Upper lobe of right lung (tissue), 1 donor: ENCODE measurements at places on chromosomes 2 and 18.

GRCh38 chr18:44098551-44099098 is 582.1 kb upstream of the SETBP1 start:
- no peak for DNase-seq

DNA sequence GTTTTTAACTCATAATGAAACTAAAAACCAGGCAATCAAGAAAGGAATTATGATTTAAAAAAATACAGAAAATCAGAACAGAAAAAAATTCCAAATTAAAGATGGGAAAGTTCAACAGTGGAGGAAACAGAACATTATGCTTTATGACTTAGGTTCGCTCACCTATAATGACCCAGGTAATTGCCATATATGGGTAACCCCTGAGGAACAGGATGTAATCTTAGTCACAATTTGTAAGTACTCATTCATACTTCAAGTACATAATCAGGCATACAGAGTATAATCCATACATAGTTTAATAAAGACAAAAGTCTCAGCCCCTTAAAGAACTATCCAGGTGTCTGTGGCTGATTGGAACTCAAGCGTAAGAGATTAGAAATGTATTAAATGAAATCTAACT is 159.6 kb downstream of the AFF3 start:
- DNase-seq, result no peak

GRCh38 chr18:60188958-60189357 is 183.6 kb downstream of the MC4R start:
- DNase-seq, result no peak

DNA sequence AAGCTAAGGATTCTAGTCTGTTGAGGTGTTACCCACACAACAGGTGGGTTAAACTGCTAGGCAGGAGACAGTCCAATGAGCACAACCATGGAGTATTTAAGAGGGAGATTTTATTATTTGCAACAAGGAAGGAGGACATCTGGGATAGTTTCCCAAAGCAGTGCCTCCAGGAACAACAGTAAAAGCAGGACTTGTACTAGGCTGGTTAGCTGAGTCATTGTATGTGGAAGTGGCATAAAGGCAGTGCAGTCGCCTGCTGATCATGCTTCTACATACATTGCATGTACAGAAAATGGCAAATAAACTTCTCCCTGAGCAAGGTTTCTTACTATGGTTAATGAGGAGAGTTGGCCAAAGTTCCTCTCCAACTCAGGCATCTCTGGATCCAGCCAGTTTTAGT is 46.1 kb upstream of the CYTIP start:
- DNase-seq, result no peak

- DNase-seq, result no peak
Observed at GRCh38 chr2:136990316-136990715, 225.0 kb downstream of the THSD7B start.

GRCh38 chr18:2642771-2643170 is 12.8 kb upstream of the SMCHD1 start:
- no peak for DNase-seq

DNA sequence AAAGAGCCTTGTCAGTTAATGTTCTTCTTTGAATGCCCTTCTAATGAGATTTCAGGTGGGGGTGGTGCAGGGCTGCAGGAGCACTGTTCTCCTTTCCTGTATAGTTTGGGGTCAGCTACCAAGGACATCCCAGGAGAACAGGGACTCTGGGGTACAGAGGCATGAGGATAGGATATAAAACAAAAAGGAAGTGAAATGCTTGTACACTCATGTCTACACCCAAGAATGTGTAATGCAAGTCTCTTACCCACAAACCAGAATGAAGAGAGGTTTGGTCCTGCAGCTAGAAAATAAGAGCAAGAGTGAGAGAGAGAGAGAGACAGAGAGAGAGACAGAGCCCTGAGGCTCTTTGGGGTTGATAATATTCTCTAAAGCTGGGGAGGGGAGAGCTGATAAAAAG is 151.8 kb upstream of the KCTD1 start:
- no peak for DNase-seq

DNA sequence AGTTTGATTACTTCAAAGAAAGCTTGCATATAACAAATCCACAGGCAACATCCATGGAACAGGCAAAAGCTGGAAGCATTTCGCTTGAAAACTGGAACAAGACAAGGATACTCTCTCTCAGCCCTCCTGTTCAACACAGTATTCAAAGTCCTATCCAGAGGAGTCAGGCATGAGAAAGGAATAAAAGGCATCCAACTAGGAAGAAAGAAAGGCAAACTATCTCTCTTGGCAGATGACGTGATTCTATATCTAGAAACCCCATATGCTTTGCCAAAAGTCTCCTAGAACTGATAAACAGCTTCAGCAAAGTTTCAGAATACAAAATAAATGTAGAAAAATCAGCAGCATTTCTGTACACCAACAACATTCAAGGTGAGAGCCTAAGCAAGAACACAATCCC is 34.1 kb upstream of the MC4R start:
- no peak for DNase-seq

GRCh38 chr18:770583-770961 is 41.5 kb downstream of the YES1 start:
- no peak for DNase-seq

DNA sequence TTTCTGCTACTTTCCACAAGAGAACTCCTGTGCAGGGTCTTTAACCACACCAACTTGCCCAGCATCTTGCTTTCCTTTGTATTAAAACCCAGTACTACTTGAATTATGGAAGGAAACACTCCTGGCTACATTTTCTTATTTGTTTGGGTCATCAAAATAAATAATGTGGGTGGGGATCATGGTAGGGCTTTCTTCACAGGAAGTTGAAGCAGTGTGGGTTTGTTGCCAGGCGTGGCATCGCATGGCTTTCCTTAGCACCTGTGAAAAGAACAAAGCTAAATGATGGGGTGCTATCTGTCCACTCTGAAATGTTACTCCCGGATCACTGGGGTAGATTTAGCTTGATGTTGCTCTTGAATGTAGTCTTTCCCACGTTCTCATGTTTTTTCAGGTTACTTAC is 18.7 kb downstream of the ARHGAP25 start:
- DNase-seq, result no peak

DNA sequence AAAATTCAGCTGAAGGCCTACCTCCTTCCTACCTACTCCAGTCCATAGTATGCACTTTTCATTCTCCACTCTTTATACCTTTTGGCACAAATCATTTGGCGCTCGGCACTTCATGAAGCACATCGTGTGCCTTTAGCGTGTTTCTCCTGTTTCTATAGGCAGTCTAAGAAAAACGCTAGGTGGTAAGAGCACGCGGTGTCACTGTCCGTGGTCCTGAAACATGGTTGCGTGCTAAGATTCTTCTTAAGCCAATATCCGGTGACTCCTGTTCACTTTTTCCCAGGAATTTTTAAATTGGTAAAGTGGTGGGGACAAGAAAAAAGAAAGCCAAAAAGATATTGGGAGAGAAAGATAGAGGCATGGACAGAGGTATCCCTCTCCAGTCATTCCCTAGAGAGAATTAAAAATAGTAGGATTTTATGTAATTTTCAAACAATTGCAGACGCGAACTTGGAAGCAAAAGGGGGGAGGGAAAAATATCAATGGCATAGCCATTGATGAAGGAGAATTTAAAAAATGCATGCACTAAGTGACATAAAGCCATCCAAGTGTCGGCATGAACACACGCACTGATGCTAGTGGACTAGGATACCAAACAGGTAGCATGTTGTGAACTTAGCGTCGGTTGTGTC is 1.4 kb upstream of the CTNNA2 start:
- no peak for DNase-seq

DNA sequence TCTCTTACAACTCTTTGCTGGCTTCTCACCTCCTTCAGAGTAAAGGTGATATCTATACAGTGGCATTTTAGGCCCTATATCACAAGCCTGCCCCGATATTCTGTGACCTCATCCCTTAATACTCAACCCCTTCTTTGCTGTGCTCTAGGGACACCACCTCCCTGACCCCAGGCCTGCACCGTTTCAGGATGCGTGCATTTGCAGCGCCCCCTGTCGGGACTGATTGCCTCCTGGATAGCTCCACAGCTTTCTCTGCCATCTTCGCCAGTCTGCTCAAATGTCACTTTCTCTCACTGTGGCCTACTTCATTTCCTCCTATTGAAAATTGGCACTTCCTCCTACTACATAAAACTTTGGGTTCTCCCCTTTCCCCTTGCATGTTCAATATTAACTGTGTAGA is 289.6 kb downstream of the SOCS6 start:
- no peak for DNase-seq

DNA sequence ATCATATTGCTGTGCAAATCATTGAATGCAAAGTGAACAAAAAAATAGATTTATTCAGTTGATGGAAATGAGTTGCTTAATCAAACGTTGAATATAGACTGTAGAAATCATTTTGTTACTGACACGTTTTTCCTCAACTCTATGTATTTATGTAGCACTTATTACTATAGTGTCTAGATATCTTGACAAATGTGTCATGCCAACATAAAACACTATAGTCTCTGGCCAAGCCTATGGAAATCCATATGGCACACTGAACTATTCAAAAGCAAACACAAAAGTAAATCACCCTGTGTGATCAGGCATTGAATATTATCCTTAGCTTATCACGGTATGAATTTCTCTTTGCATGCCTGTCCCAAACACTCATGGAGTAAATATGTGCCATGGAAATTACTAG is 131.3 kb downstream of the ZNF804A start:
- no peak for DNase-seq

DNA sequence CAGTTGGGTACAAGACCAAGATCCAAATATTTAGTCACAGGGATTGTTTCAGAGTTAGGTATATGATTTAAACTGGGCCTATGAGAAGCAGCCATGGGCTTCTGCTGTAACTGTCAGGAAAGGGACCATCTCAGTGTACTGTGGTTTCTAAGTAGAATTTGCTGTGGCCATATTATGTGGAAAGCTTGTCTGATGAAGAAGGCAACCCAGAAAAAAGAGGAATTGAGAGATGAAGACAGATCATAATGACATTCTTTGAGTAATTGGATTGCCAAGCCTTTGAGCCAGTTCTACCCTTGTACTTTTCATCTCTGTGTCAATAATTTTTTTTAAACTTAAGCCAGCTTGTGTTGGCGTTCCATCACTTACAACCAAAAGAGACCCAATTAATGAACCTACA is 259.6 kb downstream of the NUP35 start:
- DNase-seq, result no peak

GRCh38 chr18:57023275-57023882 is 123.5 kb upstream of the BOD1L2 start:
- no peak for DNase-seq

GRCh38 chr2:66455490-66455889 is 20.6 kb downstream of the MEIS1 start:
- DNase-seq, result no peak

DNA sequence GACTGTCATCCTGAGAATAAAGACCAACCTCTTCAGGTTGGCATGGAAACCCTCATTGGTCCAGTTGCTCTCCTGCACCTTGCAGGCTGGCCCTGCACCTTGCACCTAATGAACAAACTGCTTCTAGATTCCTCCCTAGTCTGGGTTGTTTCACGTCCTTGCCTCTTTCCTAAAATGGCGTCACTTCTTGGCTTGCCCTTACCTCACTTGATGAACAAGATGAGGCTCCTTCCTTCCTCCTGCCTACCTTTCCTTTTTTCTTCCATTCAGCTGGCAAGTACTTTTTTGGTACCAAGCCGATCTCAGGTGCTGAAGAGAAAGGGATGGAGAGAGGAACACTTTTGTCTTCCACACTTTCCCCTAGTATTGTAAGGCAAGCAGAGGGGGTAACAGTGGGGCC is 74.5 kb downstream of the MYCN start:
- no peak for DNase-seq

DNA sequence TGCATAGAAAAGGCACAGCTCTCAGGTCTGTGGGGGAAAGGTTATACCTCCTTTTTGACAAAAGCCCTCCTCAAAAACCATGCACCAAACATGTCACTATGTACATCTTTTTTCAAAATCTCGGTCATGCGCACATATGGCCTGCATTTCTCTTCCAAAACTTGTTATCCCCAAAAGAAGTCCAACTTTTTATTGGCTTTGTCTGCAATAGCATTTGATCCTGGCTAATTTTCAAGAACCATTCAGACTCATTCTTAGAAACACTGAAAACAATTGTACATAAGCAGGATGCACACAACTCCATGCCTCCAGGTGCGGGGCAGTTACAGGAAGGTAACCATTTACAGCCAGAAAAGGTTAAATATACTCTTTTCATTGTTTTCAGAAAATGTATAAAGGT is 21.9 kb downstream of the SERTAD2 start:
- no peak for DNase-seq

GRCh38 chr2:955829-956731 is 5.4 kb downstream of the SNTG2 start:
- no peak for DNase-seq

DNA sequence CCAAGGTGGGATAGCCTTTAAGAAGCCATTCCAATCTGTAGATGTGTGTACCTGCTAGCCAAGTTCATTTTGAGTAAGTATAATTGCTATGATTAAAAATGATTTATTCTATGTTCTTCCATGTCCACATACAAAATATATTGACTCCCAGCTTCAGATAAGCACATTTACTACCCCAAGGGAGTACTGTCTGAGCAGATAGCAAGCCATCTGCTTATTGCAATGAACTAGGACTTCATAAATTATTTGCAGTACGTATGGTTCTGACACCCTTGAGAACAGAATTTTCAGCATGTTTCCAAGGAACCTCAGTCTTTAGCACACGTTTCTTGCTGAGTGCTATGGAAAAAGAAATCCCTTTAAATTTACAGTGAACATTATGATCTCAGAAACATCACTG is 28.2 kb downstream of the ABCG5 start:
- DNase-seq, result no peak

DNA sequence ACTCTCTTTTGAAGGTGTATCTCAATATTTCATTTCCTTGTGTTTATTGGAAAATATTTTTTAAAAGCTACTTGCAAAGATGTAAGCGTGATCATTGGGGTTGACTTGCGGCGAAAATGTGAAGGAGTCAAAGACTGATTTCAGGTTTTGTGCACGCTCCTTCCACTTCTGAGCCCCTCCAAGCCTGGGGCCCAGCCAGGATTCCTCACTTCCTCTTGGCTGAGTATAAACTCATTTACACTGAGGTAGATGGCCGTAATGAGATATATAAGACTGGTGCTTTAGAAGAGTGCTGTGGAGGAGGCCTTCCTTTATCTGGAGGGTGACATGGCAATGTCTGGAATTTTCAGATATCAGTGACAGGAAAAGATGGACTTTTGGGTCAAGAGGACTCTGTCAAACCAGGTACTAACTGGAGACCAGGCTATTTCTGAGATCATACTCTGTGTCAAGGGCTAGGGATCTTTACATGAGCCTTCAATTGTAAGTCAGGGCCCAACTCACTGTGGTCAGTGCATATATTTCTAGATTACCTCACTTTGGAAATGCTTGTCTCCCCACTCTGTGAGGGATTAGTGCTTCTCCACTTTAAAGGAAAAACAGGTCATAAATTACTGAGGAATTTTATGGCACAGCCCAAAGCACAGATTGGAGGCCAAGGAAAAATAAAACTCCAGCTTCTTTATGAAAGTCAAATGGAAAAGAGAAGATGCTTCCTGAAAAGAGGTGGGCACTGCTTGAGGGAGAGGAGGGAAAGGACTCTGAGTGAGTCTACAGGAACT is 22.8 kb downstream of the PRKCE start:
- no peak for DNase-seq

GRCh38 chr2:102630458-102630857 is 11.1 kb downstream of the SLC9A2 start:
- no peak for DNase-seq

- DNase-seq, result no peak
Observed at GRCh38 chr2:18650221-18650620, 60.9 kb upstream of the NT5C1B start.
